Pulmonary artery endothelial cell (primary cell): ENCODE measurements at places on chromosomes 12 and 14. TPM values are rescaled to one million over a fixed set of nuclear protein-coding genes. Genes with fewer than 3 reads are reported as not detected.

Gene MGP
- total RNA-seq = 56.4 and 196 TPM in 2 replicates

Gene ADAMTS20
- not detected in 2 replicates for total RNA-seq

- DNase-seq = no peak
Measured at GRCh38 chr14:89293314-89293916, 123.6 kb downstream of the FOXN3 start.

DNA sequence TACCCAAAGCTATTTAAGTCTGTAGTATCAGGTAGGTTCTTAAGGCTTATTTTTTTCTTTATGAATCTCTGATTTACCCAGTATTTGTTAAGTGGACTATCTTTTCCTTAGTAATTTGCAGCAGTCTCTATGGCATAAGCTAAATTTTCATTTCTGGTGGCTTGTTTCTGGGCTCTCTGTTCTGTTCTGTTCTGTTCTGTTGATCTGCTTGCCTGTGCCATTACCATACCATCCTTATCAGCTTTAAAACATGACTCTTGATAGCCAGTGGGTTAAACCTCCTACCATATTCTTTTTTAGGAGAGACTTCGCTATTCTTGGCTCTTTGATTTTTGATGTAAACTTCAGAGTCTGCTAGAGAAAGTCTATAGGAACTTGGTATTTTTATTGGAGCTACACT is 46.8 kb downstream of the PCNX1 start:
- DNase-seq = no peak

DNA sequence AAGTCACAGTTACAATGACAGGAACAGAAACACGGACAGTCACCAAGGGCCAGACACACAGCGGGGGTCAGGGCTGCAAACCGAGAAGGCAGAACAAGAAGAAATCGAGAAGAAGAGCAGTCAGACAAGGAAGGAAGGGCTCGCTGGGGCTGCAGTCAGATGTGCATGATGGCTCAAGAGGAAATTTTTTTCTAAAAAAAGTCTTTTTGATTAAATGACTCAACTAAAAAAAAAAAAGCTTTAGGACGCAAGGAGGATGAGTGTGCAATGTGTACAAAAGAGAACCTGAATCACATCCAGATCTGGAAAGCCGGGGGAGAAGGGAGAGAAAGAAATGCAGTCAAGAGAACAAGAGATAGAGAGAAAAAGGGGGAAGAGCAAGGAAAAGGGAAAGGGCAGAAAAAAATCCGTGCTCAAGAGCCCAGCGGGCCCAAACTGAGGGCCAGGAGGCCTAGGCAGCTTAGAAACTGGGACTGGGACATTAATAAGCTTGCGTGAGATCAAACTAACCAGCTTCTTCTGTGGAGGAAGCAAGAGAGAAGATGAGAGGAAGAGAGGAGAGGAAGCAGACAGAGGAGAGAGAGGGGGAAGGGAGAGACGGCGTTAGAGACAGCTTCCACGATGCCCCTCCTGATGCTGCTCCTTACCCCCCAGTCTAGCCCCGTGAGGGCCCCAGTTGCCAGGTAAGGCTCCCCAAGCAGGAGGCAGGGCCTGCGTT is 6.7 kb downstream of the IFFO1 start:
- no peak for DNase-seq

GRCh38 chr12:117835156-117835555 is 133.6 kb downstream of the KSR2 start:
- no peak for DNase-seq
